Purkinje cell (primary cell): ENCODE measurements at places on chromosomes 12 and 14. TPM values are rescaled to one million over a fixed set of nuclear protein-coding genes. Genes with fewer than 3 reads are reported as not detected.

TROAP gene
- polyA plus RNA-seq = not detected in 2 replicates

NTS gene
- not detected in 2 replicates for polyA plus RNA-seq

WNT1 gene
- polyA plus RNA-seq = not detected in 2 replicates

PPP4R4 gene
- polyA plus RNA-seq = 87.8 and 101 TPM in 2 replicates

AMDHD1 gene
- 3.9 and 4.2 TPM in 2 replicates for polyA plus RNA-seq

B4GALNT1 gene
- polyA plus RNA-seq = 39.3 and 50.4 TPM in 2 replicates

C12orf56 gene
- polyA plus RNA-seq = 20.1 and 38.8 TPM in 2 replicates

EPS8 gene
- polyA plus RNA-seq = 12.0 and 12.6 TPM in 2 replicates

AKAP3 gene
- 0.22 and 1.0 TPM in 2 replicates for polyA plus RNA-seq
